Ammon's horn (tissue), 1 donor: ENCODE measurements at places on chromosomes 16 and 17.
A peak's percentile ranks its signal among the peaks of the same experiment; 100 is the strongest.

GRCh38 chr17:28347261-28347891 lies 10.0 kb downstream of the POLDIP2 start:
- no peak for DNase-seq

- DNase-seq, result no peak
These were observed 11.6 kb upstream of the PRR35 start for GRCh38 chr16:548586-548985.

- DNase-seq, result no peak
These were observed 251.4 kb upstream of the KIF2B start for GRCh38 chr17:53571342-53571741.

DNA sequence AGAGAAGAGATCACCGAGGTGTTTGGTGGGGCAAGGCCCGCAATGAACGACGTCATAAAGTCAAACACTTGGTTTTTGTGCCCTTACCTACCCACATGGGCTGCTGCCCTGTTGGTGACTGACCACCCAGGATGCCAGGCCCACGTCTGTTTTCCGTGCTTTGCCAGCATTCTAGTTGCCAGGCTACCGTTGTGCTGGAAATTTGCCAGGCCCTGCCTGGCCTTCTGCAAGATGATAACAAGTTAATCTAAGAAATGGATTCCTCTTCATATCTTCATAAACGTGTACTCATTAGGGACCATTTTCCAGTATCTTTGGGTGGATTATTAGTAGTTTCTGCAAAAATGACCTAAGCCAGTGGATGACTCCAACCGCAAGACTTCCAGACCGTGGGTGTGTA lies 35.4 kb downstream of the SLC6A4 start:
- no peak for DNase-seq

DNA sequence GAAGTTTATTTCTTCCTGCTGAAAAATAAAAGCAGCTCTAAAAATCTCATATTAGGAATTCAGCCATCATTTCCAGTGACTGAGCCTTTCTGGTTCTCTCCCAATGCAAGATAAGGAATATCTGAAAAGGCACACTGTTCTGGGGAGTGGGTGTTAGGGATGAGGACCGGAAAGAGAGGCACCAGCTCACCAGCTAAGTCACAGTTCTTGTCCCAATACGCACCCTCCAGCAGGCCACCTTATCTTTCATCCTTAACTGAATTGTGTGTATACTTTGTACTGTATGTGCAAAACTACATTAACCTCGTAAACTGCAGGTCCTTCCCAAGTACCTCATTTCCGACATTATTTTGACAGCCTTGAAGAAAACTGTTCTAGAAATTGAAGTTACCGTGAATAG lies 11.0 kb downstream of the AMFR start:
- no peak for DNase-seq

- no peak for DNase-seq
These were observed 9.7 kb upstream of the HEXD start for GRCh38 chr17:82408288-82408937.

DNA sequence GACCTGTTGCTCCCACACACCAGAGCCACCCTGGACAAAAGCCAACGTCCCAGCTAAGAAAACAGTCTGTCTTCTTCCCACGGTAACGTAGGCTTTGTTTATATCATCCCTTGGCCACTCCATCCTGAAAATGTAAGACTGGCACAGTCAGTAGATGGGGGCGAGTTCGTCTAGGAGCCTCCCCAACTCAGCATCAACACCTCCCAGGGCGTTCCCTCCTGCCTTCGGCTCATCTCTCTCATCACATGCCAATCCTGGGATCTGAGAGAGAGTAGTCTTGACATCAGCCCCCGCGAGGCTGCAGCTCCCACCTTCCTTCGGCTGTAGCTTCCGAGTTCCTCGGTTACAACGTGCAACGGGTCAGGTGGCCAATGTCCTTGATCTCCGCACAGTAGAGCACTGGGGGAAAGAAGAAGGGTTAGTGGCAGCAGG lies 894 bp downstream of the RNF227 start:
- no peak for DNase-seq

DNA sequence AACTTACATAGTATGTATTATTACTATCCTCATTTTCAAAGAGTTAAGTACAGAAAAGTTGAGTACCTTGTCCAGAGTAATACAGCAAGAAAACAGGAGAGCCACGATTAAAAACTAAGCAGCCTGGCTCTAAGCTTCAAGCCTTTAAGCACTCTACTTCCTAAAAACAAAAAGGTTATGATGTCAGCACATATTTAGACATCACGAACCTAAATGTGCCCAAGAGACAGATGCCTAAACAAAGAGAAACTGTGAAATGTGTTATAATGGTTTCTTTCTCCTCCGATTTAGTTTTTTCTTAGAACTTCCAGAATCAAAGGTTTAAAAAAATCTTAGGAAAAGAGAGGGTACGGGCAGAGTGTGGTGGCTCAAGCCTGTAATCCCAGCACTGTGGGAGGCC lies 151.0 kb downstream of the VPS53 start:
- DNase-seq, result no peak

- no peak for DNase-seq
These were observed 47.3 kb downstream of the TBC1D16 start for GRCh38 chr17:79988185-79988971.

DNA sequence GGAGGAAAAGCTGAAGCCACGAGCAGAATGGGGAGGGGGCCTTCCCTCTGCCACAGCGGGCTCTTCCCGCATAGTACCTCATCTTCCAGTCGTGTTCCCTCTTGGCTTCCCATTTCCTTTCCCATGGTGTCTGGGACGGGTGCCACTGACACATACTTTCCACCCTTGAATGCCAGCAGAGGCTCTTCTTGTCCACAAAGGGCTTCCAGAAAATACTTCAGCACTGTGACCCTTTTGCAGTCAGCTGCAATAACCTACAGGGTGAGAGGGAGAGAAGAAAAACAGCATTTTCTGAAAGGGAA lies 30.7 kb downstream of the HIC1 start:
- DNase-seq, result no peak

DNA sequence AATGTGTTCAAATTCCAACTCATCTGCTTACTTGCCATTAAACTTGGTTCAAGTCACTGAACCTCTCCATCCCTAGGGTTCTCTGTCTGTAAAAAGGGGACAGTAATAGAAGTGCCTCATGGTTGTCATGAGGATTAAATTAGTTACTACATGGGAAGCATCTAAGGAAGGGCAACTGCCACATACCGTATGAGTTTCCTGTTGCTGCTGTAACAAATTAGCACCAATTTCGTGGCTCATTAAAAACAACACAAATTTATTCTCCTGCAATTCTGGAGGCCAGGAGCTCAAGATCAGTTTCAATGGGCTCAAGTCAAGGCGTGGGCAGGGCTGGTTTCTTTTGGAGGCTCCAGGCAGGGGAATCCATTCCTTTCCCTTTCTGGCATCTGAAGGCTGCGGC lies 18.6 kb downstream of the CD300LF start:
- no peak for DNase-seq

DNA sequence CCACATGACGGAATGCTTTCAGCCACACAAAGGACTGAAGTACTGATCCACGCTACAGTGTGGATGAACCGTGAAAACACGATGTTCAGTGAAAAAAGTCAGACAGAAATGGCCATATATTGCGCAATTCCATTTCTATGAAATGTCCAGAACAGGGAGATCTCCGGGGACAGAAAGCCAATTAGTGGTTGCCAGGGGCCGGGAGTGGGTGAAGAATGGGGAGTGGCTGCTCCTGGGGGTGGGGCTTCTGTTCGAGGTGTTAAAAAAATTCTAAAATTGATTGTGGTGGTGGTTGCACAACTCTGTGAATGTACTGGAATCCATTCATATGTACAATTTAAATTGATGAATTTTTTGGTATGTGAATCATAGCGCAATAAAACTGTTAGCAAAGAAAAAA lies 154.8 kb upstream of the HSBP1 start:
- no peak for DNase-seq

DNA sequence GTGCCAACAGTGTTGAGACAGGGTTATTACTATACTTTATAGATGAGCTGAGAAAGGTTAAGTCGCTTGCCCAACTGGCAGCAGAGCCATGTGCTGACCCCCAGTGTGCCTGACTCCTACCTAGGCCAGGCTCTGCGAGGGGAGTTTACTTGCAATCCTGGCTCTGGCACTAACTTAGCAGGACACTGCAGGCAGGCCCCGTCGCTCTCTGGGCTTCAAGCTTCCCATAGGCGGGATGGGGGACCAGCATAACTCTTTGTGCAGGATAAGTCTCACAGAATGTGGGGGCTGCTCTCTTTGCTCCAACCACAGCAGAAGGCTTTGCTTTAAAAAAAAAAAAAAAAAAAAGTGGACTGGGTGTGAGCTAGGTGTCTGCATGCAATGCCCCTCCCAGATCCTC lies 102.7 kb downstream of the GNAO1 start:
- DNase-seq, result no peak

DNA sequence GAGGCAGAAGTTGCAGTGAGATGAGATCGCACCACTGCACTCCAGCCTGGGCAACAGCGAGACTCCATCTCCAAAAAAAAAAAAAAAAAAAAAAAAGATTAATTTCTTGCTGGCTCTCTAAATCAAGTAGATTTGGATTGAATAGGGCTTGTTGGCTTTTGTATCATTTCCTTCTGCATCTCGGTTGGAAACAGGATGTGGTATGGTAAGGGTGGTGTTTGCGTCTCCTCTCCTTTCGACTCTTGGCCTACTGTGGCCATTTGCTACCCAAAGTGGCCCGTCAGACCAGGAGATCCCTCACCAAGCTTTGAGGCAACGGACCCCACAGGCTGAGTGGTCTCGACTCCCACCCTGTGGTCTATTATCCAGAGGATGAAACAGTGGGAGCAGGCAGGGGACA lies 168.0 kb upstream of the IRX3 start:
- no peak for DNase-seq

- DNase-seq, result no peak
These were observed 2295.3 kb downstream of the TP53TG3F start for GRCh38 chr16:35754391-35755369.

GRCh38 chr17:20109076-20109475 lies 99.9 kb downstream of the SPECC1 start:
- no peak for DNase-seq

DNA sequence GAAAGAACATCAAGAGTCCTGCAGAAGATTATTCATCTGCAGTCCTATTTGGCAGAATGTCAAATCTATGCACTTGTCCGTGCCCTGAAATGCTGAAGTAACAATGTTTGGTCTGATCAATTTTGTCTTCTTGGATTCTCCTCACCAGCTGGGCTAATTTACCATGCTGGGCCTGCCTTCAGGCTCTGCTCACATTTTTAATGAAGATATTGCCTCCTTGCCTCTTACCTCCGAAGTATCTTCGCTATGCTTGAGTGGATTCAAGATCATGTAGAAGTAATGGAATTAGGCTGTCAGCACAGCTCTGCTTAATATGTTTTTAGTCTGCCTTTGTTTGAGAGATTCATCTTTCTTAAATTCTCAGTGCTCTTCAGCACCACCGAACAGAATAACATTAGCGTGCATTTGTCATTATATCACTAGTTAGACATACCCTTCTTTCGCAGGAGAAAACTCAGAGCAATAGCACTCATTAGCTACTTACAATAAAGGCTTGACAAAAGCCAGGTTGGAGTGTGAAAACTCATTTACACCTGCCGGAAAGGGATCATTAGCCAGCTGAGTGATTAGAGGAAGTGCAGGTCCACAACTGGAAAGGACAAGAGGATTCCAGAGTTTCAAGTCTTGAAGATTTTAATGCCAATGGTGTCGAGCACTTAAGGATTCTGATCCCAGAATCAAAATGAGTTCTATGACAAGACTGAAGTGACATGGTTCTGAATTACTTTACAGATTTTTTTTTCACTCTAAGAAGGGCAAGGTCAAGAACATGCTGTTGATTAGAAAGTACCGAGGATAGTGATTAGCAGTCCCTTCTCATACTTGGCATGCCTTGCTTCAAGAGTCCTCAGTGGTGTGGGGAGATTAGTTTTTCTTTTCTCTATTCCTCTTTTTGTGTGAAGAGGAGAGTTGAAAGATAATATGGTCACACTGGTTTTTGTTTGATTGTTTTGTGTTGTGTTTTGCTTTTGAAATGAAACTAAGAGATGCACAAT lies 405.6 kb upstream of the TOM1L1 start:
- DNase-seq, result no peak

- DNase-seq, result no peak
These were observed 5.8 kb downstream of the FBXL19 start for GRCh38 chr16:30929167-30929566.

GRCh38 chr17:7184091-7184488 lies 4.9 kb upstream of the ASGR1 start:
- DNase-seq, result peak; percentile 40

GRCh38 chr16:84827897-84828296 lies 8.1 kb downstream of the CRISPLD2 start:
- DNase-seq, result no peak

GRCh38 chr16:89149386-89149785 lies 22.2 kb upstream of the CDH15 start:
- DNase-seq, result no peak

GRCh38 chr16:23146877-23147601 lies 2.2 kb downstream of the USP31 start:
- DNase-seq, result no peak

- DNase-seq, result no peak
These were observed 335.7 kb downstream of the GRIN2A start for GRCh38 chr16:9846362-9847099.

DNA sequence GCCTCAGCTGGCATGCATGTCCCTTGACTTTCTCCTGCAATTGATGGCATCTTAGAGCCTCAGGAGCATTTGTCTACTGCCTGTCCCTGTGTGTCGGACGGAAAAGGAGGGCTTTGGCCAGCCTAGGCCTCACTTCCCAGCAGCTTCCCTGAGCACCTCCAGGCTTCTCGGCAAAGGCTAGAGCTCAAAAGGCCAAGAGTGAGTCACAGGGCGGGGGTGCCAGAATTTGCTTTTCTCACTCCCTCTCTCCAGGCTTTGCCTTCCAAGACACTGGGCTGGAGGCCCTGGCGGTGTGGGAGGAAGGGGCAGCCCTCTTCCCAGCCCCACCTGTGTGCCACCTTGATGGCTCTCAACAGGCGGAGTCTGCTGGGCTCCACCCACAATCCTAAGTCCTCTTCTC lies 107.3 kb upstream of the MAF start:
- DNase-seq, result no peak

DNA sequence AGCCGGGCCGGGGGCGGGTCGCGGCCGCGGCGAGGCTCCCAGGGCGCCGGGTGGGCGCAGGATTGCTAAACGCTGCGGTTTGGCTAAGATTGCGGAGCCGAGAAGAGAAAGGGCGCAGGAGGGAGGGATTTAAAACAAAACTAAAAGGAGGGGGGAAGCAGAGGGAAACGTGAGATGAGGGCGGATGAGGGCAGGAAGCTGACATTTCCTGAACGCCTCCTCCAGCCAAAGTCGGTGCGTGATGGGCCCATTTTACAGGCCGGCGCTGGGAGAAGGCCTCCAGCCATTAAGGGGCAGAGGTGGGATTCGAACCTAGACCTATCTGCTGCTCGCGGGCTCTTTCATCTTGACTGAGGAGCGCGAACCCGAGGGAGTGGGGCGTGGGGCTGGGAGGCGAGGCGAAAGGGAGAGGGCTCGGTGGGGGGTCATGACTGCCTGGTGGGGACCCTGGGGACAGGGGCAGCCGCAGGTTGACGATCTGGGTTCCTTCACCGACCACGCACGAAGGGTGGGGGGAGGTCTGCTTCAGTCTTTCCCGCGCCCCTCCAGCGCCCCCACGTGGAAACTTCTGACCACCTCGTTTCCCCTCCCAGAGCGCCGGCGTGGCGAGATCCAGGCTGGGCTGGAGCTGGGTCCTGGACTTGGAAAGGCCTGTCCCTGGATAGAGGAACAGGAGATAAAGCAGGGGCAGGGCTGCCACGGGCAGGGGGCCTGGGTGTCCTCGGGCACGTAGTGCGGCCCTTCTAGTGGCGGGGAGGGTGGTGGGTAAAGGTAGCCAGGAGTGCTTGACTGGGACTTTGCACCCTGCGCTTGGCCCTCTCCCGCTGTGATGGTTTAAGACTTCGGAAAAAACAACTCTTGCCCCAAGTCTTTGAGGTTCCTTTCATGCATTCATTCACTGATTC lies 3.8 kb upstream of the TAC4 start:
- peak; percentile 48 for DNase-seq
